ENCODE measurements at places on chromosomes 13 and 19.

- DNase-seq, result no peak
Observed at GRCh38 chr13:32993145-32993544, 23.1 kb upstream of the KL start.

- DNase-seq, result no peak
Observed at GRCh38 chr13:99481366-99481765, 19.9 kb upstream of the TM9SF2 start.

DNA sequence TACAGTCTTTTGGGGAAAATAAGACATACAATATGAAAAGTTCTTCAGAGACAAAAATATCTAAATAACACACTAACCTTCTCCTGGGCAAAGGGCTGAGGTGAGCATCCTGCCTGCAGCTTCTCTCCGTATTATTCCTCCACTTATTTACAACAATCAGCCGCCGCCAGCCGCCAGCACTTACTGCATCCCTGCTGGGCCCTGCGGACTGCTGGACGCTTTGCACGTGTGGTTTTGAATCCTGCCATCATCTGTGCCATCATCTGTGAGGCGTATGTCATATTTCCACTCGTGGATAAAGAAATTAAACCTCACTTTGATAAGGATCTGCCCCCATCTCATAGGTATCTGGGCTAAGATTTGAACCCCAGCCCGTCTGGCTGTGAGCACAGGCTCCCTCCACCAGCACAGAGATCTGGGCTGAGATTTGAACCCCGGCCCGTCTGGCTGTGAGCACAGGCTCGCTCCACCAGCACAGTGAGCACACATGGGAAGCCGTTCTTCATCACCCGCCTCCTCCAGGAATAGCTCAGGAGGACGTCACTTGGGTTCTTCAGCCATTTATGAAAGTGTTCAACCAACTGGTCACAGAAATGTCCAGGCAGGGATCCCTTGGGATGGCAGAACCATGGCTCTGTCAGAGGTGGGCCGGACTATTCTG, 35.2 kb upstream of the TUBGCP3 start:
- DNase-seq, result no peak

- no peak for DNase-seq
Observed at GRCh38 chr19:12187625-12188024, 24.7 kb downstream of the ZNF136 start.

GRCh38 chr13:76993021-76993420, 1.1 kb downstream of the CLN5 start:
- no peak for DNase-seq

DNA sequence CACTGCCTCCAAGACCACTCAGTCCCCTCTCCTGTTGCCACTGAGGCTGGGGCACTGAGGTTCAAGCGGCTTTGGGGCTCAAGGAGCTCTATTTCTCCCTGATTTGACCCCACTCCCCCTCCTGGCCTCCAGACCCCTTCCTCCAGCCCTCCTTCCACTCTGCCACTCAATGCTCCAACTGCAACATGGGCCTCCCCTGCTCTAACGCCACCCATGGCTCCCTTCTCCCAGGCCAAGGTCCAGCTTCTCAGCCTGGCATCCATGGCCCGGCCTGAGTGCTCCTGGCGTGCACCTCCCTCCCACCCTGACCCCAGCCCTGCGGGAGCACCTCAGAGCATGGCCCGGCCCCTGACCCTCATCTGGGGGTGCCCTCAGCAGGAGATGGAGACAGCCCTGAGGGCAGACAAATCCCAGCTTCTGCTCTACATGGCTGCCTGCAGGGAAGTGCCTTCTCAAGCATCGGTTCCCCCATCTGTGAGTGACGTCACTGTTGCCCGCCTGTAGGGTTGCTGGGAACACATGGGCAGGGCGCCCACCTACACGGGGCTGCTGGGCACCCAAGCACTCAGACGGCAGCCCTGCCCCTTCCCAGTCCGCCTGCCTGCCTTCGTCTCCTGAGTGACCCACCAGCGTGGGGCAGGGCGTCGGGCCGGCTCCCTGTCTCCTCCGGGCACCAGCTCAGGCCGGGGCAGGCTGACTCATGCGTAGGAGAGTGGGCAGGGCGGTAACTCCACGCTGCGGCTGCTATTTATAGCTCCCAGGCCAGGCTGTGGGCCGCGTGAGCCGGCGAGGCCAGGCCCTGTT, 1.6 kb upstream of the DIRAS1 start:
- no peak for DNase-seq
